ENCODE measurements at places on chromosomes 5 and 9. TPM values are rescaled to one million over a fixed set of nuclear protein-coding genes. Genes with fewer than 3 reads are reported as not detected.

DNA sequence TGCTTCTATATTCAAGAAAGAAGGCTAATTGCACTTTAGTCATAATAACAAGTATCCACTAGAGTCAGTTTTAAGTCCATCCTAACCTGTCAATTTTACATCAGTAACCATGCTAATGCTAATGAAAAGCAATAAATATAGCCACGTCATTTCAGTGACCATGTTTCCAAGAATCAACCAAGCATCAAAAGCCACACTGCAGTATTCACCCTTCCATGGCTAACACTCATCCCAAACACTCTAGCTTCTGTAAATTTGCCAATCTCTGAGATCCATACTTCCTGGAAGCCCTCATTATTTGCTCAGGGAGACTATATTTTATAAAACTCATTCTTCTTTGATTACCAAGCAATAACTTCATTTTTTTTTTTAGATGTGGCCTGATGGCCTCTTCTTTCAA, 712.0 kb downstream of the CETN3 start:
- no peaks in the 10 kb centered on the region for H3K36me3 ChIP-seq
- no peaks in the 10 kb centered on the region for H3K4me1 ChIP-seq
- DNase-seq: no peak
- H3K27ac ChIP-seq: no peak overlapping the region
- no peak overlapping the region for H3K4me3 ChIP-seq
- H3K27me3 ChIP-seq: no peaks in the 10 kb centered on the region

- H3K27ac ChIP-seq: no peak overlapping the region
- no peaks in the 10 kb centered on the region for H3K27me3 ChIP-seq
- no peak for DNase-seq
- no peak overlapping the region for H3K4me3 ChIP-seq
- no peaks in the 10 kb centered on the region for H3K36me3 ChIP-seq
Measured at GRCh38 chr9:95725045-95725444, 150.4 kb upstream of the ERCC6L2 start.

DNA sequence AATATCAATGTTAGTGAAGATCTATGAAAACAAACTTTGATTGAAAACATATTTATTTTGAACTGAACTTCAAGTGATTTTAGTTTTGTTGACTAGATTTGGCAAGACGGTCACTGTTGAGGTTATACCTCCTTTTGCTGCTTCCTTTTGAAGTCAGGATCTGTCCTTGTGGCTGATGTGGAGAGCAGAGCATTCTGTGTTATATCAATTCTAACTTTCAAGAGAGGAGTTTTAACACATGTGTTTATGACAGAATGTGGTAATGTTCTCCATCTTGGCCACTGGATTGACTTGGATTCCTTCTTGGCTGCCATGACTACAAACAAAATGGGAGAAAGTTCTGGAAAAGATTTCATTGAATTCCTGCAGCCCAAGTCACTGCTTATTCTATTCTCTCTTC, 104.0 kb upstream of the ACTBL2 start:
- H3K36me3 ChIP-seq: no peaks in the 10 kb centered on the region
- DNase-seq: no peak
- no peaks in the 10 kb centered on the region for H3K27me3 ChIP-seq
- no peak overlapping the region for H3K27ac ChIP-seq
- no peaks in the 10 kb centered on the region for H3K4me1 ChIP-seq

DNA sequence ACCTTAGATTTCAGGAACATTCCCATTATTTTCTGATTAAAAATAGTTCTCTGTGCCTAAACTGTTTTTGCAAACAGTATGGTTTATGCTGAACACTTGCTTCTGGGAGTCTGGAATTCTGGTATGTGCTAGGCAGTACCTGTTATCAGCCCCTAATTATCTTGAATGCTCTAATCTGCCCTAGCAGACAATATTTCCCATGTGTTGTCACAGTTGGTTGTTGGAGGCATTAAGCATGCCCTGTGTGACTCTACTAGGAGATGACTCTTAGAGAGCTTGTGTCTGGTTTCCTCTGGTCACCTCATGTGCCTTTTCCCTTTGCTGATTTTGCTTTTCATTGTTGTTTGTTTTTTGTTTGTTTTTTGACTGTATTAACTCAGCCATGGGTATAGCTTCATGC, 36.6 kb downstream of the UHRF2 start:
- peaks cover 11% of the 10 kb centered on the region for H3K4me1 ChIP-seq
- no peak overlapping the region for H3K4me3 ChIP-seq
- H3K27me3 ChIP-seq: no peaks in the 10 kb centered on the region
- DNase-seq: no peak
- no peaks in the 10 kb centered on the region for H3K36me3 ChIP-seq
- H3K27ac ChIP-seq: no peak overlapping the region

- H3K4me3 ChIP-seq: no peak overlapping the region
- H3K4me1 ChIP-seq: no peaks in the 10 kb centered on the region
- H3K27me3 ChIP-seq: no peaks in the 10 kb centered on the region
Measured at GRCh38 chr5:71972777-71973473, 134.3 kb upstream of the MAP1B start.

The KCNIP1 gene
- total RNA-seq: 1.6 TPM

The C9orf50 gene
- total RNA-seq: not detected

Data from breast epithelium (tissue), 4 donors.